ENCODE measurements at places on chromosomes 11 and 22.
A peak's percentile ranks its signal among the peaks of the same experiment; 100 is the strongest.

DNA sequence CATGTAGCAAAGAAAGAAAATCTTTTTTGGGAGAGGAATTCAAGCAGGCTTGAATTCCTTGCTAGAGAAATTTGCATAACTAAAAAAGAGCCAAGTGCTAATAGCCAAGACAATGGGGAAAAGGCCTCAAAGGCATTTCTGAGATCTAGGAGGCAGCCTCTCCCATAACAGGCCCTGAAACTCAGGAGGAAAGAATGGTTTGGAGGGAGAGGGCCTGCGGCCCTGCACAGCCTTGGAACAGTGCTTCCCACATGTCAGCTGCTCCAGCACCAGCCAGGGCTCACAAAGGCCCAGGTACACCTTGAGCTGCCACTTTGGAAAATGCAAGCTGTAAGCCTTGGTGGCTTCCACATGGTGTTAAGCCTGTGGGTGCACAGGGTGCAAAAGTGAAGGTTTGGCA is 55.5 kb upstream of the TSPAN18 start:
- no peak for DNase-seq

GRCh38 chr11:57370251-57370650 is 10.7 kb downstream of the PRG3 start:
- DNase-seq: no peak

DNA sequence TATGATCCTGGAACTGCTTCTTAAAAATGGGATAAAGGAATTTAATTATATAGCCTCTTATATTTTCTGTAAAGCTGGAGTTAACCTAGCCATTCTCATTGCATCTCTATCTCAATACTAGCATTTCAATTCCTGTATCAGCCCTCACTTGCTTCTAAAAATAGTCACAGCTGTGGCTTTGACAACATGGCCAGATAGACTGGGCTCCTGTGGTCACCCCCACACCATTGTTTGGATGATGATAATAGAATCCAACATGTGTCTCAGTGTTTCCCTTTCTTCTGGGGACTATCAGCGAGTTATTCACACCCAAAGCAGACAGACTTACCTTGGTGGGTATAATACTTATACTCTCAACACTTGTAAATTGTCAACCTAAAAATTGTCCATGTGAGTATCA is 6.9 kb downstream of the VWA5A start:
- no peak for DNase-seq

GRCh38 chr11:98056945-98057344 is 963.8 kb upstream of the CNTN5 start:
- DNase-seq: no peak

DNA sequence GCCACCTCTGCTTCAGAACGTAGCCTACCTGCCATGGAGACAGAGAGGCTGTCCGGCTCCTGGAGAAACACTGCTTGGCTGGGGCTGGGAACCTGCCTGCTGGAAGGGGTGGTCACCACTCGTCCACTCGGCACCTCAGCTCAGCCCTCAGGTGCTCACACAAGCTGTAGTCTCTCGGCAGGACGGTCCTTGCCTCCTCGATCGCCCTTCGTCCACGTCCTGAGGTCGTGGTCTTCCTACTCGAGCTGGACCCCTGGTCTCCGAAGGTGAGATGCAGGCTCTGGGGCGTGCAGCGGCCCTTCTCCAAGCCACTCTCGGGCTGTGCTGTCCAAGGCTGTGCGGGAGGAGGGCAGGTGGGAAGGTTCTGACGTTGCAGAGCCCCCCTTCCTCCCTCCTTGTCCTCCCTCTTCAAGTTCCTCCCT is at the start of gene TBX10:
Gene TBX10 (minus strand): TSS at position 326 of the 422 bp plus-strand sequence. CDS start 291 bp downstream, at position 35.
- DNase-seq: no peak

- no peak for DNase-seq
Observed at GRCh38 chr11:9380773-9381172, 3.7 kb upstream of the IPO7 start.

GRCh38 chr11:76623884-76624419 is 46.6 kb downstream of the LRRC32 start:
- DNase-seq: no peak

DNA sequence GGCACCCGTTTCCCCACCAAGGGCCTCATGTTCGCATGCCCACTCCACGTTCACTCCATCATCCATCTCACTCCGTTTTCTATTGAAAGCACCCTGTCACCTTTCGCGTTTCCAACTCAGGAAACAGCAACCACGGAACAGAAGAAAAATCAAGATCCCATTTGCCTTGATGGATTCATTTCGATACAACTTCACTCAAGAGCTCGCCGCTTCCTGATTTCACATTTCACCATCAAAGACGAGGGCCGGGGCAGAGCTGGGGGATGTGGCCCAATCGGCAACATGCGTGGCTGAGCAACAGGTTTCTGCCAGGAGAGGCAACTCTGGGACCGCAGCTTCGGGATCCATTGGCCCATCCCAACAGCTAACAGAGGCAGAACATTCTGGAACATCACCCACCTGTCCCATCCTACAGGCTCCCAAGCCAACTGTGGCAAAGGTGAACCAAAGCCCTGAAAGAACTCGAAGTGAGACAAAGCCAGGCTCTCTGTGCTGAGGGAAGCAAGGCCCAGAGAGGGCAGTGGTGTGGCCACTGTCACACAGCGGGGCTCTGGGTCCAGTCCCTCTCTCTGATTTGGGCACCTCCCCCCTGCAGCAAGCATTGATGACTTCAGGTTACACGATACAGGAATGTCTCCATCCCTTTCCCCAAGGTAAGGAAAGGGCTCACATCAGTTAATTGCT is 36.2 kb upstream of the CD5 start:
- peak; percentile 32 for DNase-seq

- DNase-seq: no peak
Observed at GRCh38 chr11:74278721-74279161, 32.7 kb downstream of the P4HA3 start.

DNA sequence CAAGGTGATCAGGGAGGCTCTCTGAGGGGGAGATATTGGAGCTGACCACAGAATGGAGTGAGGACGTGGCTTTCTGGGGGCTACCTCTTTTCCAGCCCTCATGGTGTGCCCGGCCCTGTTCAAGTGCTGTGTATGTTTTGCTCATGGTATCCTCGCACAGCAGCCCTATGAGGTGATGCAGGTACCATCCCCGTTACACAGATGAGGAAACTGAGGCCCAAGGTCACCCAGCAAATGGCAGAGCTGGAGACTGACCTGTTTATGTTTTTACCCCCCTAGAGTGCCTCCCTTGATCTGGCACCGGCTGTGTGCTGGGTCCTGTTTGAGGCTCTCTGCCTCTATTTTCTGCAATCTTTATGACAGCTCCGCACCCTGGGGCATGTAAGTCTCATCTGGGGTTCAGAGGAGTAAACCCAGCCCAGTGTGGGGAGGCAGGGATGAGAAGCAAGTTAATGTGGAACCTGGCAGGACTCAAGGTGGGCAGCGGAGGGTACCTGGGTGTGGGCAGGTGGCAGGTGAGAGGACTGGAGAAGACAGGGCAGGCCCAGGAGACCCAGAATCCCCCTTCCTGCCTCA is 20.8 kb downstream of the SGSM1 start:
- no peak for DNase-seq

GRCh38 chr11:11421509-11421908 is 68.5 kb upstream of the CSNK2A3 start:
- DNase-seq: no peak

All from CD4-positive, alpha-beta T cell treated with Interleukin-15 for 4 hours (primary cell).